ENCODE measurements at places on chromosomes 6 and 20.

GRCh38 chr6:163620670-163621330 is 206.3 kb downstream of the QKI start:
- peak; percentile 10 for DNase-seq

GRCh38 chr20:16608277-16608650 is 35.0 kb upstream of the KIF16B start:
- no peak for DNase-seq

DNA sequence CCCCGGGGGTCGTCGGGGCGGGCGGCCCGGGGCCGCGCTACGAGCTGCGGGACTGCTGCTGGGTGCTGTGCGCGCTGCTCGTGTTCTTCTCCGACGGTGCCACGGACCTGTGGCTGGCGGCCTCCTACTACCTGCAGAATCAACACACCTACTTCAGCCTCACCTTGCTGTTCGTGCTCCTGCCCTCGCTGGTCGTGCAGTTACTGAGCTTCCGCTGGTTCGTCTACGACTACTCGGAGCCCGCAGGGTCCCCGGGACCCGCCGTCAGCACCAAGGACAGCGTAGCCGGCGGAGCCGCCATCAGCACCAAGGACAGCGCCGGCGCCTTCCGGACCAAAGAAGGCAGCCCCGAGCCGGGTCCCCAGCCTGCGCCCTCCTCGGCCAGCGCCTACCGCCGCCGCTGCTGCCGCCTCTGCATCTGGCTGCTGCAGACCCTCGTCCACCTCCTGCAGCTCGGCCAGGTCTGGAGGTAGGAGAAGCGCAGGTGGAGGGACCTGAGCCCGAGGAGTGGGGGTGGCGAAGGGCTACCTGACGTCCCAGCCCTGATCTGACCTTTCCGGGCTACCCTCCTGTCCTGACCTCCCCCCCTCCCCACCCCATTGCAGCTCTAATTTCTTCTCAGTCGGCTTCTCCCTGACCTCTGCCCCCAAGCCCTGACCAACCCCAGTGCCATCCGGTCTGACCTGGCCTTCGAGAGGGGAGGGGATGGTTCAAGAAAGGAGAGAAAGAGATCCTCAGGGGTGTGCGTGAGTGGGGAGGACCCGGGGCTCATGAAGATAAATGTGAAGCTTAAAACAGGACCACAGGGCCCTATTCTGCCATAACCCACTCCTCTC is 558 bp downstream of the XKR7 start:
- DNase-seq: peak; percentile 94

- DNase-seq: no peak
Observed at GRCh38 chr6:45434381-45434700, 56.6 kb upstream of the SUPT3H start.

DNA sequence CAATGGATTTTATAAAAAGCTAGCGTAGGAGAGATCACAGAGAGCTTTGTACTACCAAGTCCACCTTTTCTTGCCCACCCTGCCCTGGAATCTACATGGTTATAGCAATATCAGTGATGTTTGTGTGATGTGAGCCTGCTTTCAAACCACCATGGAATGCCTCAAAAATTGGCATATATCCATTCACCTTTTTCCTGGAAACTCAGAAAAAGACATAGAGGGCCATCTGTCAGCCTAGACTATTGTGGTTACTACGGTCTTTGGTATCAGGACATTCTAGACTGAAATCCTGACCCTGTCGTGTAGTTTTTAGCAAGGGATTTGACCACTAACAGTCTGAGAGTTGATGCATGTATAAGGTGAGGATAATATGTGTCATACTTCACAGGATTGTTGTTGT is 239.6 kb downstream of the GRIK2 start:
- DNase-seq: no peak

GRCh38 chr6:113403966-113404595 is 453.1 kb upstream of the MARCKS start:
- DNase-seq: peak; percentile 78

- DNase-seq: no peak
Observed at GRCh38 chr20:20034486-20034885, 17.3 kb downstream of the NAA20 start.

DNA sequence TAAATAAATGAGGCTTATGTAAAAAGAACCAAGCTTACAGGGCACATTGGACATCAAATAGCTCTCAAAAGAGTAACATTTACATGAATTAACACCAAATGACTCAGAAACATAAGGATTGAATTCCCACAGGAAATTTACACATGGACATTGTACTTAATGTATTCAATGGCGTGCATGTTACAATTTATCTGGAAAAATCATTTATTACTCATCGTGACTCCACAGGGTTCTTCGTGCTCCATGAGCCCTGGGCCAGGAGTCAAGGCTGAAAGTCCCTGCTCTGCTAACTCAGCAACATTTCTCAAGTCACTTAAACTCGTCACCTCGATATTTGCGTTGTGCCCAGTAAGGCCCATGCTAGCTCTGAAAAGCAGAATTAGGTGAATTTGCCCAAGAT is 158.5 kb downstream of the PHACTR1 start:
- DNase-seq: no peak

GRCh38 chr20:24723647-24724352 is 225.3 kb upstream of the CST7 start:
- no peak for DNase-seq

- DNase-seq: no peak
Observed at GRCh38 chr6:28775405-28776129, 148.2 kb downstream of the TRIM27 start.

DNA sequence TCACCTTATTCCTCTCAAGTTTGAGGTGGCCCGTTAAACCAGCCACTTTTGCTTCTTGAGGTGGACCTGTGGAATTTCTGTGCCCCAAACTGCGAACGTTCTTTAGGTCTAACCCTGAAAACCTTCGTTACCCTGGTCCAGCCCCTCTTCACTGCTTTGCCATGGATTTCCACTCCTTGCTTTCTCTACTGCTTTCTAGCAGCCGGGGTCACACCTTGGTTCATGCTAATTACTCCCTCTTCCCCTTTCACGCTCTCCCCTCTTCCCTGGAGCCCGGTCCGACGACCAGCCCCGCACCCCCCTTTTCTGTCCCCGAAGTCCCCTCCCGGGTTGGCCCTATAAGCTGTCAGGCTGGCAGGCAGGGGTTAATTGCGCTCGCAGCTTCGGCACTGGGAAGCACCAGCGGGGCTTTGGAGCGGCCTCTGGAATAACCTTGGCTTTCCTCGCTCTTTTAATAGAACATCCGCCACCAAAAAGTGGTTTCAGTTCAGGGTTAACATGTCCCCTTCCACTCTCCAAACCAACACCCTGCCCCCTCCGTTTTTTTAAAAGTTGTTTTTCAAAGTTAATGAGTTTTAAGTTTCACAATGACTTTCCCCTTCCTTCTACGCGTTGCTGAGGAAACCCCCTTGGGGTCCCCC is 1.4 kb upstream of the HIVEP1 start:
- peak; percentile 92 for DNase-seq

- no peak for DNase-seq
Observed at GRCh38 chr6:5164092-5164491, 79.0 kb downstream of the PPP1R3G start.

DNA sequence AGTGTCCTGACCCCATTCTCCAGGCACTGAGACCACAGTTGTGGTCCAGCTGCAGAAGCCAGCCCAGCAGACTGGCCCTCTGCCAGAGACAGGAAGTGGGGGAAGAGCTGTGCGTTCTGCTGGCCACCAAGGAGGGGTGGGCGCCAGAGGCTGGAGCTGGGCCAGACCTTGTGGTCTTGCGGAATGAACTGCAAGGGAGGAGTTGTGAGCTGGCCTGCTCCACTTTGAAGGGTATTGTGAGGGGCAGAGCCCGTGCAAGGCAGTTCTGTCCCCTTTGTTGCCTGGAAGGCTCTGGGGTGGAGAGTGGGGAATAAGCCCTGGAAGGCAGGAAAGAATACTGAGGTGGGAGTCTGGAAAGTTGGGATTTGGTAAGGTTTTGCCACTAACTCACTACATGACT is 3.6 kb upstream of the MDFI start:
- peak; percentile 68 for DNase-seq

- no peak for DNase-seq
Observed at GRCh38 chr20:50294164-50295088, 103.8 kb downstream of the CEBPB start.

GRCh38 chr6:18349386-18349785 is 37.8 kb upstream of the RNF144B start:
- no peak for DNase-seq

DNA sequence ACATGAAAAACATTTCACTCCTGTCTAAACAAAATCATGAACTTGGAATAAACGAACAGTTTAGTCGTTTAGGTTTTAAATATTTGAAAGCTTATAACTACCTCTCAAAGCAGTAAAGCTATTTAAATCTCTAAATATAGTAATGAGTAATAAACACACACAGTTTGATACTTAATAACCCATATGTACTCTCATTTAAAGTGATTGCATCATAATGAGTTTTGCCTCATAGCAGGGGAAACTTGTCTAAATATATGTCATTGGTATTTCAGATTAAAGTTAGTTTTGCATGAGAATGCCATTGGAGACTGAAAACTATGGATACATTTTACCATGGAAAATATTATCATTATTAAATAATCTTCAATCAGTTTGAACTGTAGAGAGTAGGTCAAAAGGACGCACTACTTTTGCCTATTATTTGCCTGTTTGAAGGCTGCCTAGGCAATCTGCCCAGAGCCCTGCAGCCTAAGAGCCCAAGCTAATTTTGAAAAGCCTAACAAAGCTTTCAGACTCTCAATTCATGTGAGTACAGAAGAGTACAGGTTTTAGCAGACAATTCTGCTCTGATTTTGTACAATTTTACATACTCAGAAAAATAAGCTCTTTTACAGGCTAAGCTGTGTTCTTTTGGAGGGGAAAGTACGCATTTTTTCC is 632.8 kb downstream of the HACE1 start:
- no peak for DNase-seq

GRCh38 chr20:38210741-38211140 is 45.7 kb upstream of the TGM2 start:
- no peak for DNase-seq

DNA sequence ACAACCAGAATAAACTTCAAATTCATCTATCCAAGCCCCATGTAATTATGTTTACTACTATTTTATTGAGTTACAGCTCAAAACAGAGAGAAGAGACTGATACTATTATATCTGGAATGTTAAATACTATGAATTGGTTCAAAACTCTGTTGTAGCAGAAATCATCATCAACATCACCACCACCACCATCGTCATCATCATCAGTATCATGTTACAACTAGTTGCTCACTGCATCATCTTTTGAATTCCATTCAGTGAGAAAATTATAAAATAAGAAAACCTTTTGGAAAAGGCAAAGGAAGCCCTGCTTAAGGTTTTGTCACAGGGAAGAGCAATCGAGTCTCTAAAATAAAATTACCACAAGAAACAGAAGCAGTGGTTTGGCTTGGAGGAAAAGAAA is 36.2 kb upstream of the THEMIS start:
- no peak for DNase-seq

DNA sequence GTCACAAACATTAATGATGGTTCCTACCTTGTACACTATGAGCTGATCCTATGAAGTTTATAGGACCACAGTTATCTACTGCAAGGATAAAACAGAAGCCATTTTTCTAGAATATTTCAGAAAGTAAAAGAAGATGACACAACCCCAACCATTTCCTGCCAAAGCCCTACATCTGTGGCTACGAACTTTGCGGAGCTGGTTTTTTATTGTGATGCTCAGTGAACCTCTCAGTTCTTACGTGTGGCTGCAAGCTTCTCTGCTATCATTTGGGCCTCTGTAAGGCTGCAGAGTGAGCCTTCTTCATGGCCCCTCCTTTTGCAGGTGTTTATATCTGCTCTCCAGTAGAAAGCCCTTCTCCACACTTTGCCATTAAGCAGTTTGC is 17.8 kb upstream of the TAGAP start:
- no peak for DNase-seq

GRCh38 chr20:53550280-53551187 is 43.1 kb downstream of the ZNF217 start:
- DNase-seq: no peak

GRCh38 chr20:44956410-44956809 is 3.8 kb downstream of the TOMM34 start:
- no peak for DNase-seq

- no peak for DNase-seq
Observed at GRCh38 chr6:43947860-43948259, 177.8 kb downstream of the VEGFA start.

- no peak for DNase-seq
Observed at GRCh38 chr6:38445925-38446324, 193.8 kb downstream of the BTBD9 start.

DNA sequence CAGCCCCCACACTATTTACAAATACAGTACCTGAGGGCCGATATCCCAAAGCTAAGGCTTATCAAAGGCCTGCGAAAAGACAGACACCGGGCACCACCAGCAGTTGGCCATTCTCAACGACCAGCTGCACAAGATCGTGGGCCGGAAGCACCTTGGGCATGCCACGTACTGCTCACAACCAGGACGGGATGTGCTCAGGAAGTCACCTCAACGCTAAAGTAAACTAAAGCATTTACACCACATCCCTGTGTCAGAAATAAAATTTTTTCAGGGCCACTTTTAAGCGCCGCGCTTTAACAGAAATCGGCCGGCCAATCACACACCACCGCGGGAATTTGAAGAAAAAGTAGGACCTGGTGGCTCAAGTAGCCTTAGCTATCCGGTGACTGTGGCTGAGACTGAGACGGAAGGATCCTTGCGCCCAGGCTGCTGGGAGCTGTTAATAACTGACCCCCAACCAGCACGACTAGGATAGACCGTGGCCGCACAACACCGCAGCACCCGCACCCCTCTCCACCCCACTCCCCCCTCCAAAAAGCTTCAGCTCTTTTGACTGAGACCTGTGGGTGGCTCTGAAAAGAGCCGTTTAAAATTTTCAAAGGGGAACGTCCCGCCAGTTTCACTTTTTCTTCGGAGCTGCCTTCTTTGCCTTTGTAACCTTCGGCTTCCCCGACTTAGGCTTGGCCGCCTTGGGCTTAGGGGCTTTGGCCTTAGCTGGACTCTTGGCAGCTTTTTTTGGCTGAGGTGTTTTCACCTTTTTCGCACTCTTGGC is 131.2 kb upstream of the BTN3A2 start:
- DNase-seq: peak; percentile 78

DNA sequence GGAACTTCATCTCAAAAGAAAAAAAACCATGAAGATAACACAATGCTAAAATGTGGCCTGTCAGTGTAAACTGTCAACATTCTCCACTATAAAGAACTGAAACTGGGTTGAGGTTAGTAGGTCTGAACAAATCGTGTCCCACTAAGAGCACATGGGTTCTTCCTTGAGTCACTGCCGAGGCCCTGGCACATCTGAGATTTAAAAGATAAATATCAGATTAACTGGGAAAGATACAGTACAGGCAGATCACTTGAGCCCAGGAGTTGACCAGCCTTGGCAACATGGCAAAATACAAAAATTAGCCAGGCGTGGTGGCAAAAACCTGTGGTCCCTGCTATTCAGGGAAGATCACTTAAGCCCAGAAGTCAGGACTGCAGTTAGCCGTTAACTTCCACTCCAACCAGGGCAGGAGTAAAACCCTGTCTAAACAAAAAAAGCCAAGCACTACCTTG is 5.6 kb downstream of the EEF1A1 start:
- no peak for DNase-seq

DNA sequence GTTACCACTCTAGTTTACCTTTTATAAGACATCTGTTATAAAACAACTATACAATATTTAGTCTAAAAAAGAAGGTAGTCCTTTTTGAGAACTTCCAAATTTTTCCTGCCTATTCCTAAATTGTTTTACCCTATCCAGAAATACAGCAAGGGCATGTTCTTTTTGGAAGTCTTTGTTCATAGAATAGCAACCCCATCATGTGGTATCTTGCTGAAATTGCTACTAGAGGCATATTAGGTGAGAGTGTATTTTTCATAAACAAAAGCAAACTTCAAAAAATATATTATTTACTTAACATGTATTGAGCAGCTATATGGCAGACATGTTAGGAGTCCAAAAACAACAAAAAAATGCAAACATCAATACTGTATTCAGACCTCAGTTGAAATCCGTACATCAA is 371.8 kb upstream of the NRSN1 start:
- no peak for DNase-seq

Measured in kidney (tissue), 22 donors.